ENCODE measurements at places on chromosomes 7 and 10.
A peak's percentile ranks its signal among the peaks of the same experiment; 100 is the strongest.

DNA sequence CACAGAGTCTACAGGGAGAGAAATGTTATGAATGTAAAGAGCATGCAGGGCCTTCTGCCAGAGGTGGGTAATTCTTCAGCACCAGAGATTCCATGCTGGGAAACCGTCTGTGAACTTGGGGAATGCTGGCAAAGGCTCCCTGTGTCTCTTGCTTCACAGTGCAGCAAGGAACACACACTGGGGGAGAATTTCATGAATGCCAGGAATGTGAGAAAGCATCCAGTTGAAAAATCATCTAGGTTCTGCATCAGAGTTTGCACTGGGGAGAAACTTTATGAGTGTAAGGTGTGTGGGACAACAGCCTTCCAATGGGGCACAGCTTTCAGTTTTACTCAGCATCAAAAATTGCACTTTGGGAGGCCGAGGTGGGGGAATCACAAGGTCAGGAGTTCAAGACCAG, 224.3 kb upstream of the IGFBP3 start:
- no peak for DNase-seq

DNA sequence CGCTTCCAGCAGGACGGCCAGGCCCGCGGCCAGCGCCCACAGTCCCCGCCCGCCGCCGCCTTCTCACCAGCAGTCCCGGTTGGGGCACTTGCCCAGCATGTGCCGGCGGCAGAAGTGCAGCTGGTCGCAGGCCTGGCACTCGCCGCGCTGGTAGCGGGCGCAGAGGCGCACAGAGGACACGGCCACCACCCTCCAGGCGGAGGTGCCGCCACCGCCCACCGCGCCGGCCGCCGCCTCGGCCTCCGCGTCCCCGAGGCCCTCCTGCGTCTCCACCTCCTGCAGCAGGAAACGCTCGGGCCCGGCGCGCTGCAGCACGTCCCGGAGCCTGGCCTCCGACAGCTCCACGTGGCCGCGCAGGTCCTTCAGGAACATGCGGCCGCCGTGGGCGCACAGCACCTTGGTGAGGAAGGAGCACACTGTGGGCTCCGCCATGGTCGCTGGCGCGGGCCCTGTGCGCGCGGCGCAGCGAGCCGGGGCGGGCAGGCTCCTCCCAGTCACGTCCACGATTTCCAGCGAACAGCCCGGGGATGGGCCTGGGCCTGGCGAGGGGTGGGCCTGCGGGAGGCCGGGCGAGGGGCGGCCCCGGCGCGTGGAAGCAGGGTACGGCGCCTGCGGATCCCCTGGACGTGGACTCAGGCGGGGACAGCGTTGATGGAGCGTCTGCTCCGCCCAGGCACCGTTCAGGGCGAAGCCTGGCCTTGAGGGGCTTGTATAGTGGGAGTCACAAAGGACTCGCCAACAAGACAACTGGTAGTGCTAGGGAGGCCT, at the start of gene ZC3HAV1L:
TSS of gene ZC3HAV1L (minus strand) at position 457 of the 768 bp plus-strand sequence. CDS start at position 432, 25 bp downstream.
- DNase-seq: peak; percentile 44

- DNase-seq: peak; percentile 3
These were observed 98.4 kb upstream of the HABP2 start for GRCh38 chr10:113454341-113455061.

DNA sequence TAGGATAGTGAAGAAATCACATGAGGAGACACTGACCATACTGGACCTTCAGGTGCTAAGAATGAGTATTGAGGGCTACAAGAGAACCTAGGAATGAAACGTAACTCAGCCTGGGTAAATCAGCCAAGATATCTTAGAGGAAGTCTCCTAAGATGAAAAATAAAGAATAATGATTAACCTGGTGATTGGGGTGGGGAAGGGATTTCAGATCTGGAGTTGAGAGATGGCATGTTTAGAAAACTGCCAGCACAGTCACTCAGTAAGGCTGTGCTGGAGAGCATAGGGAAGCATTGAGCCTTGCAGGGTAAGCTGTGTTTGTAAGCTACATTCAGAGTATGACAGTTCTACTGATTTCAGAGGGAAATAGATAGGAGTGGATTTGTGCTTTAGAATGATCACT, 1.9 kb upstream of the MALRD1 start:
- DNase-seq: no peak

DNA sequence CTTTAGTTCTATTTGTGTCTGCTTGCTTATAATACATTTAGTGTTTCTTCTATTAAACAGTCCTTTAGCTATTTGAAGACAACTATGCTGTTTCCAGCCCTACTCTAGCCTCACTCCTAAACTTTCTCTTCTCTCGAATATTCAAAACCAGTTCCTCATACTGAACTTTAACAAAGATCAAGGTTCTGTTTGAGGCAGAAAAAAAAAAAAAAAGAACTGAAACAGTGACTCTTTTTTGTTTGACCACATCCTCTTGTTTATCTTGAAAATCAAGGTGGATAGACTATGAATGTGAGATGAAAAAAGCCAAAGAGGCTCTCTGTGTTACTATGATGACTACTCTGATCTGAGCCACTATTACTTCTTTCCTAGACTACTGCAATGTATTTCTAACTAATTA, 154.3 kb downstream of the ZNF365 start:
- no peak for DNase-seq

- no peak for DNase-seq
These were observed 300.7 kb upstream of the ADARB2 start for GRCh38 chr10:2038036-2038435.

DNA sequence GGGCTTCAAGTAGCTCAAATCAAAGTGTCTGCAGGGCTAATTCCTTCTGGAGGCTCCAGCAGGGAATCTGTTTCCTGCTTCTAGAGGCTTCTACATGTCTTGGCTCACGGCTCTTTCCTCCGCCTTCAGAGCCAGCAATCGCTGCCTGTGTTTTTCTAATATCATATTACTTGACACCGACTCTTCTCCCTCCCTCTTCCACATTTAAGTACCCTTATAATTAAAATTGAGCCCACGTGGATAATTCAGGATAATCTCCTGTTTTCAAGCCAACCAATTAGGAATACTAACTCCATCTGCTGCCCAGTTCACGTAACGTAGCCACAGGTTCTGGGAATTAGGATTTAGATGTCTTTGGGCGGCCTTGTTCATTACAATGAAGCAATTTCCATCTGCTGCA, 372.2 kb downstream of the DPP6 start:
- no peak for DNase-seq

DNA sequence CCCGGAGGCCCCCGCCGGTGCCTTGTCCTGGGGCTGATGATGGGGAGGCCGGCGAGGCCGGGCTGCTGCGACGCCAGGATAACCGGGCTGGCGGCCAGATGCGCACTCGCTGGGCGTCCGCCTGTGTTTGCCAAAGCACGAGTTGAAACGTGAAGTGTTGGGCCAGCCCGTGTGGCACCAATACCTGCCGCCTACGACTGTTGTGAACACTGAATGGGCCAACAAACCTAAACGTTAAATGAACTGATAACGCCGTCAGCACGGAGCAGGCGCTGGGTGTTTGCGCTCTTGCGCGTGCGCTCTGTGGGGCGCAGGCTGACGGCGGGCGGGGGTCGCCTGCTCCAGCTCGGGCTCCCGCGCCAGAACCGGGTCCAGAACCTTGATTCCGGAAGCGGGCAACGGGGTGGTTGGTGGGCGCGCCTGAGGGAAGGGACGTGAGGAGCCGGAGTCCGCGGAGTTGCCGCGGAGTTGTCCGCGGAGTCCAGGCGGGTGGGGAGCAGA, 658 bp downstream of the CYP2E1 start:
- DNase-seq: no peak

DNA sequence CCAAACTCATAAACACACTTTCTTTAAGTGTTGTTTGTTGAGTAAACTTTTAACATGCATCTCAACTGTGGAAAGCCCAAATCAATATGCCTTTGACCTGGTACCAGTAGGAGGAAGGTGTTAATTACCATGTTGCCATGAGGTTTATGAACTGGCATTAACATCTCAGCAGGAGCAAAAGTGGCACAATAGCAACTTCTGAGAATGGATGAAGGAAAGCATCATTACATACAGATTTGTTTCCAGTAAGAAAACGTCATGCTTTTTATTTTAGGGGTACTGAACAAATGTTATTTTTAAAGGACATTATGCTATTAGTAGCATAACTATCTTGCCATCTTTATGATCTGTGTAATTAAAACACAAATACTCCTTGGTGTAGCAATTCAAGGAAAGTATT, 51.1 kb downstream of the ARMC3 start:
- no peak for DNase-seq

DNA sequence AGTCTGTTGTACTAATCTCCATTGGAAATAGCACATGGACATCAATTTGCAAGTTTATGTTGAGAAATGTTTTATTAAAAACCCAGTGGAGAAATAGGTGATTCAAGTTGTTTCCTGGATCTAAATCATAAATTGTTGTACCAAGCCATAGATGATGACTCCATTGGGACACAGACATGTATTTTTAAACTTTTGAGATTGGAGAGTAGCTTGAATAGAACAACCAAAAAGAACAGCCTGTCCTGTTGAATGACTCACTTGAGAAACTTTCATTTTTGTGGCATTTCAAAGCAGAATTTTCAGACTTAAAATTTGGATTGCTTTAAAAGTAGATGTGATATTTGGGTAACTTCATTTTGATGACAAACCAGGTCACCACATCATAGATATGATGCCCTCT, 197.5 kb downstream of the GPAM start:
- no peak for DNase-seq

DNA sequence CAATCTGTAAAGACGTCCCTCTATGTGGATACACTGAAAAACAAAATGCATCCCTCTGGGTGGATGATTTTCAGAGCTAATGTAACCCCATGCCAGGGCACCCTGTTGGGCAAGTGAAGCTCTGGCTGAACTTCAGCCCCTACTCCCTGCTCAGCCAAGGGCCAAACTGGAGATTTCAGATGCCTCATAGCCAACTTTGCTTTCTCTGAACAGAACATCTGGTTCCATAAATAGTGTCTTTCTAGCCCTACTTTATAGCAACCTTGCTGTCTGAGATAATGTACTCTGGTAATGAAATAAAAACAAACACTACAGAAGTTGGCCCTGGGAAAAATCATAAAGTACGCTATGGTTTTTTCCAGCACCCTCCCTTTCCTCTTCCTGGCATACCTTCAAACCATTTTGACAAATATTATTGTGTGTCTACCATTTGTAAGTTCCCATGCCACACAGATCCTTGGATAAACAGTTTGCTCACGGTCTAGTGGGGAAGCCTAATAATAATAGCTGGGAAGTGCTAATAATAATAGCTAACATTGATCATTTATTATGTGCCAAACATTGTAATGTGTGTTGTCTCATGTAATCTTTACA, 3.4 kb downstream of the ENTPD1 start:
- DNase-seq: no peak

DNA sequence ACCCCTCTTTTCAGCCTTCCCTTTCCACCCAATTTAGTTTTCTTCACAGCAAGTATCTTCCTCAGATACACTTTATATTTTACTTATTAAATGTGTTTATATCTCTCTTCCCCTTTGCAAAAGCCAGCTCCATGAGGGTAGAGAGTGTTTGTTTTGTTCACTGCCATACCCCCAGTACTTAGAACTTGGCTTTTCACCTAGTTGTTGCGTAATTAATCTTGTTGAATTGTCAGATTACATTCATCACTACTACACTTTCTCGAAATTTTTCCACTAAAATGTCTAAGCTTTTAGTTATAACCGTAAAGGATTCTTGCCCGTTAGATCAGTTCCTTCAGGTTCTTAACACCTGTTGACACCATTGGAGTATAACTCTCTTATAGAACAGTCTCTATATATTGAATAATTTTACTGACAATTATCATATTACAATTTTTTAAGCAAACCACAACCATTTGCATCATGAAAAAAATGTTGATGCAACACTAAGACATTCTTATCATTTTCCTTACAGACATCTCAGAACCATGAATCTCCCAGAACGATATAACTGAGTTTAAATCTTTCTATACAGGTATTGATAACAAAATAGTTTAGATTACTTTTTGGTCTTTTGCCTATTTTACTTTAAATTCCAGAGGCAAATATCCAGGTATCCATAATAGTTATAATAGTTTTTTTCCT, 29.9 kb downstream of the VWDE start:
- DNase-seq: no peak

- DNase-seq: no peak
These were observed 33.9 kb downstream of the PTTG1IP2 start for GRCh38 chr7:90503367-90503766.

DNA sequence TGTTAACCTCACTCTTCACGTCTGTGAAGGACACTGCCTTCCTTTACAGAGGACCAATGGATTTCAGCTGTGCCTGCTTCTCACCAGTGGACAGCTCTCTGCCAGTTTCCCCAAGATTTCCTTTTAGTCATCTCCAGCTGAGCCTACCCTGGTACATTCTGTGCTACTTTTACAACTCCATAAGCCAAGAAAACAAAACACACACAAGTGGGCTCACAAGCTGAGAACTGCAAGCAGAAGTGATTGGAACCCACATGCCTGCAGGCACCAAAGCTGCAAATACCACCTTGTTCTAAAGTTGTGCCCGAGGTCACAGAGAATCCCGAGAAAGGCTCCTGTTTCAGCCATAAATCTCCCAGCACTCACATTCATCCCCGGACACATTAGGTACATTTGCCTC, 636.8 kb downstream of the PHTF2 start:
- no peak for DNase-seq

All from stimulated activated CD8-positive, alpha-beta memory T cell treated with anti-CD3 and anti-CD28 coated beads, Interleukin-2, amount 100 ng/mL, for 48 hours (primary cell).